ENCODE measurements at places on chromosomes 1 and 21.

- DNase-seq, result no peak
Observed at GRCh38 chr1:154802982-154803920, 66.8 kb downstream of the KCNN3 start.

GRCh38 chr1:232293361-232293760 is 336.6 kb downstream of the SIPA1L2 start:
- DNase-seq, result no peak

DNA sequence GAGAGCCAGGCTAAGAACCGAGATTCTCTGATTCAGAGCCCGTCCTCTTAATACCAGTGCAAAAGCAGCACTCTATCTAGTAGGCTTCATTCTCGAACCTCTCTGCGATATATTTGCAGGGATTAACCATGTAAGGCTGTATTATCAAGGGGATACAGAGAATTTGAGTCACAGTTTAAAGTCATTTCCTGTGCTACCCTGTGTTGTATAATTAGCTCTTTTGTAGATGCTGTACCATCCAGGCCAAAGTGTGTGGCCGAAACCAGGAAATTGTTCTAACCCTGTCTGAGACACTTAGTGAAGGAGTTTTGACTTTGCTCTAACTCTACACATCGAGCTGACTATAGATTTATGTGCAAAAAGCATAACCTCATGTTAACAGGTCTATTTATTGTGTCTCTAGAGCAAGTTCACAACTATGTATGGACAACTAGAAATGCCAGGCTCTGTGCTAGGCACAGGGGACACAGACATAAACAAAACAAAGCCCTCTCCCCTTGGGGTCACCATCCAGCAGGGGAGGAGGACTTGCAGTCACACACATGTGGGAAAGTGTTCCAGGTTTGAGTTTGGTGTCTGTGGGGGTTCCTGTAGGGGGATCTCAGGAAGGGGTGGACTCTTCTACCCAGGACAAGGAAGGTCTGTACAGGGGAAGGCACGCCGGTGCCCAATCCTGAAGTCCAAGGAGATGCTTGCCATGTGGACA is 182.2 kb downstream of the DHRS3 start:
- no peak for DNase-seq

GRCh38 chr1:221594576-221594975 is 147.3 kb downstream of the DUSP10 start:
- DNase-seq, result no peak

- no peak for DNase-seq
Observed at GRCh38 chr1:233357595-233358397, 30.3 kb downstream of the MAP3K21 start.

DNA sequence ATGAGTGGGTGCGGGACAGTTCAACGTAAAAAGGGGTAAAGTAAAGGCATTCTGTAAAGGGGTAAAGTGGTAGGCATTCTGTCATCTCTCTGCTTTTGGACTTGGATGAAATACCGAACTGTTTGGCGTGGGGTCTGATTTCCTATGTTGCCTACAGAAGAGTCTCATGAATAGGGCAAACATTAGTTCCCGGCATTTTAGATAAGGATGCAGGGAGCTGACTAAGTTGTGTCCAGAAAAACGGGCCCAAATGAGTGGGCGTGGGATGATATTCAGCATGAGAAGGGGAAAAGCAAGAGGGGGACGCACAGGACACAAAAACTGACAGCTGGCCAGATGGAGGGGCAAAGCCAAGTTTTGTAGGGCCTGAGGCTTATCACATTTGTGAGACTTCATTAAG is 2.9 kb upstream of the RHOU start:
- no peak for DNase-seq

- DNase-seq, result no peak
Observed at GRCh38 chr1:100360790-100361510, 8.6 kb downstream of the CDC14A start.

- no peak for DNase-seq
Observed at GRCh38 chr1:165117482-165117881, 239.0 kb downstream of the LMX1A start.

- DNase-seq, result no peak
Observed at GRCh38 chr1:68233202-68233601, 879 bp upstream of the WLS start.

DNA sequence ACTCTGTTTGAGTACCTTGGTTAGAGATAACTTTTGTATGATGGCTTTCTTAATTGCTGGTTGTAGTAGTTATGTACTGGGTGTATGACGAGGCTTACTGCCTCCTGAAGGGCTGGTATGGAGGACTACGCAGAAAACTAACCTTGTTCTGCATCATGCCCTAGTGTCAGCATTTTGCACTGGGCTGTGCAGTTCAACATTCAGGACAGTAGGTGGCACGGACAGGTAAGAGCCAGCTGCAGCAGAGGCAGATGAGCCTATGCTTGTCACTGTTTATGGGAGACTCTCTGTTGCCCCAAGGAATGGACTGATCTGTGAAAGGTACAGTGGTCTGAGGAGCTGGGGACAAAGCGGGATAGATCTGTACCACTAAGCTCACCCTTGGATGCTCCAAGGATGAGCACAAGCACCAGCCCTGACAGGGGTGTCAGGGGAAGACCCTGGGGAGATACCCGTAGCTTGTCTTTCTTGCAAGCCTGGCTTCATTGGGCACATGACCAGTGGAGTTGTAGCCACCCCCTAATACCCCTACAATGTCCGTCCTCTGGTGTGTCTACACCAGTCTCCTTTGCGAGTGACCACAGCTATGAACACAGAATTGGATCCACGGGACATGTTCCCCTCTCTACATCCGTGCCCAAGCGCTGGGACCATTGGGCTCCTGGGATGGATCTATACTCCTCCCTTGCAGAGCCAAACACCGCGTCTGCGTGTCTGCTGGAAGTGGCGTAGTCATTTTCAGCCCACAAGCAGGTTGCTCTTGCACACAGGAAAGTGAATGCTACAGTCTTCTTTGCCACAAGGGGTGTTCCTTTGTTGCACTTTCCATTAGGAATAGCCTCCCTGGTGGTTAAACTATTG is 51.1 kb upstream of the CFHR3 start:
- DNase-seq, result peak; percentile 6

Data from fibroblast of the conjunctiva (primary cell).